Stimulated activated CD4-positive, alpha-beta T cell treated with anti-CD3 and anti-CD28 coated beads, Interleukin-1b, Interleukin-23, amount 100 ng/mL, for 24 hours (primary cell): ENCODE measurements at places on chromosomes 7 and 10.

GRCh38 chr10:100204370-100204769 lies 18.5 kb upstream of the ERLIN1 start:
- no peak for DNase-seq

- DNase-seq = no peak
Measured at GRCh38 chr7:29505931-29506330, 57.7 kb upstream of the PRR15 start.

DNA sequence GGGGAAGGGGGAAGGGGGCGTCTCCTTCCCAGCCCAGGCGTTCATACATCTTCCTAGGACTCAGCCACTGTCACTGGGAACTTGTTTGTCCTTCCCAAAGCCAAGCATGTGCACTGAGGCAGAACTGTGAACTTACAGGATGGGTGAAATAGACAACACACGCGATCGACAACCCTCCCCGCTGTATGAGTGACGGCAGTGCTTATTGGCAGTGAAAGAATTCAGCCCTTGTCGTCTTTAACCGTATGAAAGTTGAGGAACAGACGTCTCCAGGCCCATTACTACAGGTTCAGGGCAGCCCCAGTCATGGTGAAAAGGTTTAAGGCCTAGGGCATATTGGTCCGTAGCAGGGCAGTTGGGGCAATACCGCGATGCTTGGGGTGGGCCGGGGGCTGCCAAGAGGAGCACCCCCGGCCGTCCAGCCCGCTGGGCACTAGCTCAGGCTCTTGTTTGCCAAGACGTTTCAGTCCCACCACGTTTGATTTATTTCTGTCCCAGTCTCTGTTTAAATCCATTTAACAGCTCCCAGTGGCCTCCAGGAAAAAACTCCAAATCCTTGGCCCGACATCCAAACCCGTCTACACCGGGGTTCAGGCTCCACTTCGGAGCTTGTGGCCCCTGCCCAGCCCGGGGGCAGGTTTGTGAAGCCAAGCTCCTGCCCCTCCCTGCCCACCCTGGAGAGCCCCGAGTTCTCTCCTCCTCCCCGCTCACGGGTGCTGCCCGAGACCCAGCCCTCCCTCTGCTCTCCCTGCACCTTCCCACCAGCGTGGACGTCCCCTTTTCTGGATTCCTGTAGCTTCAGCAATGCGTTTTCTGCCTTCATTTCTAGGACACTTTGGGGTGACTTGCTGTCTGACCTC lies 159.8 kb downstream of the DNAJB6 start:
- DNase-seq = no peak

DNA sequence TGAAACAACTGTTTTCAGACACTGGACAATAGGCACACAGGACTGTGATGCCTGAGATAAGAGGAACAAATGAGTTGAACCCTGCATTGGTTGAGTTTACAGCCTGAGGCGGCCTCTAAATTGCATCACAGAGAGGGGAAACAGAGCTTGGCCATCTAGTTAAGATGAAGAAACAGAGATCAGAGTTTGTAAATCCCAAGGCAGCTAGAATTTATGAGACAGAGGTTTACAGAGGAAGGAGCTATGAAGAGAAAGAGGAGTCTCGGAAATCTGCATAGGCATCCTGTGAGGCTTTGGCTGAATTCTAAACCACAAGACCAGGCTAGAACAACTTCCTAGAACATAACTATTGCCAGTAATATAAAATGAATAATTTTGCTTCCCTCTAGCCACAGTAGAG lies 41.0 kb upstream of the OIT3 start:
- DNase-seq = no peak

DNA sequence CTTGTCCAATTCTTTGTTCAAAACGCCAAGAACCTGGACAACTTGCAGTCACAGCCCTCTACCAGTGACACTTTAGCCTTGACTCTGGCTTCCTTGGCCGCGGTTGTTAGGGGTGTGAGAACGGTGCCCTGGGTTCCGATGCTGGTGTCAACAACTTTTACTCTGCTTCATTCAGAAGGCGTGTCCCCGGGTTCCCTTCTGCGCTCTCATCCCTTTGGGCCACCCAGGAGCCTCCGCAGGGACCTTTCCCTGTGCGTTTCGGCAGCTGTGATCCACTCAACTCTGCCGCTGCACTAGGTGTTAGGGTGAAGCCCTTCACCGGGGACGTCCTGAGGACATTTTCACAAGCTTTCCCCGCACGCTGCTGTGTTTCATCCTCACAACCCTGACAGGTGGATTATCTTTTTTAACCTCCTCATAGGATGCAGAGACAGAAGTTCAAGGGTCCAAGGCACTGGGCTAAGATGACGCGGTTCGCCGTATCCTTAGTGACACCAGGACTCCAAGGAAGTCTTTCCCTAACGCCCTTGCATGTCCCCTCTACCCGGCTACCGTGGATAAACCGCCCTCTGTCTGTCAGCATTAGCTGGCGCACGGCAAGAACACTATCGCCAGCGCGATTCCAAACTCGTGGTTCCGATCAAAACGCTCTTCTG lies 133.5 kb upstream of the SHH start:
- no peak for DNase-seq

DNA sequence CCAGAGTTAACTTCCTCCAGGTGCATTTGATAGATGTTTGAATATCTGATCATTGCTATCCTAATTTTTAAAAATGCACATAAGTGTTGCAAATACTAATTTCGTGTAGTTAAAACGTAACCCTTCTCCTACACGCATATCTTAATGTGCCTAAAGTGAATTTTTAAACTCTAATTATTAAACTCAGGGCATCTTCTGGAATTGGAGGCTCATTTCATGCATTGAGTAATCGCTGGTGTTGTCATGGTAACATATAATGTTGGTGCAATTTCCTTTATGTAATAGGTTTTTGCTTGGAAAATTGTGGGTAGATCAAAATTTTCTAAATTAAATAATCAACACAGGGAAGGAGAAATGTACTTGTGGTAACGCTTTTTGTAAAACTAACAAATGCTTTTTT lies 56.2 kb downstream of the ARMC3 start:
- no peak for DNase-seq

DNA sequence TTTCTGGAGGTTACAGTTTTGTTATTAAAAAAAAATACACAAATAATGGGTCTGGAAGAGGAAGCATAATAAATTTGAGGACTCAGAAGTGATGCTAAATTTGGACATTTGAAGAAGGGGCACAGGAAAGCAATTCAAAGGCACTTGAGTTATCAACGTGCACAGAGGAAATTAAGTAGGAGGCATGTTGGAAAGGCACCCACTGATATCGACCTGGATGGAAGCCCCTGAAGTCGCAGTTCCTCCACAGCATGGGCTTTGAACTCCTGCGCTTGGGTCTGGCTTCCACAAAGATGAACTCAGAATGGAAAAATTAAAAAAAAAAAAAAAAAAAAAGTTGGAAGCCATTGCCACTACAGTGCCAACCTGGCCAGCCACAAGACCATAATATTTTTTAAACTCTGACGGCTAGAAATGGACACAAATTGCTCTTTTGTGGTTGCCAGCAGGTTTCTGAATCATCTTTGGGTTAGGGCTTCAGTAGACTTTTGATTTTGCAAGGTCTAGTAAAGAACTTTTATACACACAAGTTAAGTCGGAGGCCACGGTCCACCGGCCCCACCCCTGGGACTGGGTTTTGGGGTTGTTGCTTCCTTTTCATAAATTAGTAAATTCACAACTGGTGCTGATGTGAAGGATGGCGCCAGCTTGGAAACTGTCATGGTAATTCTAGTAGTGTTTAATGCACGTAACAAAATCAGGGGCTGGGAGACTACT lies 21.6 kb downstream of the JCAD start:
- DNase-seq = no peak

GRCh38 chr7:115822801-115823200 lies 207.8 kb downstream of the TFEC start:
- no peak for DNase-seq

DNA sequence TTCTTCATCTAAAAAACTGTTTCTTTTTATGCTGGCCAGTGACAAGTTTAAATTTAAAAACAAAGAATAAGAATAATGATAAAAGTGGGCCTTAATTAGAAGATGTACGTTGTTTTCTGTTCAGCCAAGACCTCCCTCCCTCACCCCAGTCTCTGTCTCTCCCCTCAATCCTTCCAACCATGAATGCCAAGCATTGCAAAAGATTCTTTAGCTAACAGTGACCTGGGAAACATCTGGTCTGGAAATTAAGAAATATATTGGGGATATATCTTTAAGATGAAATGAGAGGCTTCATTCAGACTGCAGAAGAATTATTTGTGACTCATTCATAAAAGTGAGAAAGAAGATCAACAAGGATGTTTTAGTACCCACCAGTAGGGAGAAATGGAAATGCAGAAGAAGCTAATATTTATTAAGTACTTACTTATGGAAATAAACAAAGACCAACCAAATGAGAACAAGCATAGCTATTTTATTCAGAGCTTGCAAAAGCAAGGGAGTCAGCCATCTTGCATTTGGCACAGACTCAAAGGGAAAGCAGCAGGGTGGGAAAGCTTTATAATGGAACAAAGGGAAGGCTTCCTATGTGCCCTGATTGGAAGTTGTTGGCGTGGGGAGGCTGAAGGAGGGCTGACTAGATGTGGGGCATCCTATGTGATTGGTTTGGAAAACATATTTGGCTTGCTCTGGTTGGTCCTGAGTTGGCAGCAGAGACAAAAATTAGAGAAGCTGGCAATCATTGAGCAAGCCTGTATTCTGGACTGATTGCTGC lies 595.4 kb upstream of the GHITM start:
- DNase-seq = no peak

- no peak for DNase-seq
Measured at GRCh38 chr7:47343061-47343455, 238.9 kb downstream of the TNS3 start.

- DNase-seq = no peak
Measured at GRCh38 chr7:15015545-15016314, 113.2 kb upstream of the DGKB start.

DNA sequence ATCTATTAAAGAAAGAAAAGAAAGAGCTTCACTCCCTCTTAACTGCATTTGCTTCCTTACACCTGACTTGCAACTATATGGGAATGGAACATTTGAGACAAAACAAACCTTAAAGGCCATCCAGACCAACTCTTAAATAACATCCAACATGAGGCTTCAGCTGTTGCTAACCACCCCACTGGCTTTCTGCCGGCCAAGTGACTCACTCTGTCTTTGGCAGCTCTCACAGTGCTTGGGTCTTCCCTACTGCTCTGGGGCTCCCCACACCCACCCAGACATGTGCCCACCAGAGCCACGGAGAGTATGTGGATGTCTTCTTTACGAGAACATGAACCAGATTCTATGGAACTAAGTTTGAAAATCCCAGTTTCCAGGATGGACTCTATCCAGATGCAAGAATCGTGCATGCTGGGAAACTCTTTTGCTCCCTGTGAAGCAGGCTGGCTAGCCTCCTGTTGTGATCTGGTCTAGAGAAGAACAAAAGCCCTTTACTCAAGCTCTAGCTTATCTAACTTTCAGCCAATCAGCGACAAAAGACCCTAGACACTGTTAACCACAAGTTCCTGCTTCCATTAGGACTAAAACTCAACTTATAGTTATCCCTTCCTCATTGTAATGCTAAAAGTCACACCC lies 245.7 kb downstream of the TCERG1L start:
- no peak for DNase-seq

DNA sequence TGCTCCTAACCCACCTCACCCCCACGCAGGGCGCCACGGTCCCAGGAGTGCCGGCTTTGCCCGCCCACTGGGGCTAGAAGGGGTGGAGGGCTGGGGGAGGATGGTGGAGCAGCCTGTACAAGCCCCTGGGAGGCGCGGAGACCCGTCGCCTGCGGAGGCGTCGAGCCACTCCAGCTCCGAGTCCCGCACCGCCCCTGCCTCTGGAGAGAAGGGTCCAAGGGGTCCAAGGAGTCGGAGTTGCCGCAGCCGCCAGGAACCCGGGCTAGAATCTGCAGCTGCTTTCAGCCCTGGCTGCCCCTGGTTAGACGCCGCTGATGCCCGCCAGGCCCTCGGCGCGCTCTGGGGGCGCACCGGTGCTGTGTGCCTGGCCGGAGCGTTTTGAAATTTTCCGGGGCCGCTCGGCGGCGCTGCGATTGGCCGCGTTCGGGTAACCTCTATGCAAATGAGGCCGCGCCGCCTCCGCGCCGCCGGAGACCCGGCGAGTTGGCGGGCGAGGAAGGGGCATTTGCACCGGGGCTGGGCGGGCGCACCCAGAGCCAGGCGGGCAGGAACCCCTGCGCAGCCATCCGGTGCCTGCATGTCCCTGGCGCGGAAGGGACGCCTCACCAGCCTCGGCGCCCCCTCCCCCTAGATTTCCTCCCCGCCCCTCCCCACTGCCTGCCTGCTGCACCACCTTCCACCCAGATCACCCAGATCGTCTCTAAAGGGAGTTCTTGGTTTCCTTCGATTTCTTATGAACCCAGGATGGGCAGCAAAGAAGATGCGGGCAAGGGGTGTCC lies at the start of gene HMX2:
TSS of gene HMX2 (plus strand) at position 502 of the 779 bp plus-strand sequence. CDS start at position 745, 243 bp downstream.
- no peak for DNase-seq

GRCh38 chr7:35624299-35625186 lies 70.4 kb downstream of the HERPUD2 start:
- DNase-seq = no peak

DNA sequence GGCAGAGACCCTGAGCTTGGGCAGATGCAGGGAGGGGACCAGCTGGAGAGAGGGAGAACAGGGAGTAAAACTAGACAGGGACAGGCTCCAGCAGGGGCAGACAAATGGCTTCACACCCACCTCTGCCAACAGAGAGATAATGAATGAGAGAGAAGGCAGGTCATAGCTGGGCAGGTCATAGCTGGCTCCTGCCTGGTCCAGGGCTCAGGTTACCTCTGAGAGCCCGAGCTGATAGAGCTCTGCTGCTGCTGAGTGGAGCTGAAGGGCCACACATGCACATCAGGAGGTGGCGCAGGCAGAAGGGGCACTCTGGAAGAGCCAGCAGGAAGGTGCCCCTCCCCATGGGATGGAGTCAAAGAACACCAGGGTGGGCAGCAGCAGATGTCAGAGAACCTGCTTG lies 154.2 kb downstream of the GFRA1 start:
- no peak for DNase-seq

- no peak for DNase-seq
Measured at GRCh38 chr10:104334965-104335650, 3.2 kb downstream of the ITPRIP start.

GRCh38 chr7:6116211-6116610 lies 85.0 kb downstream of the ANKRD61 start:
- no peak for DNase-seq

DNA sequence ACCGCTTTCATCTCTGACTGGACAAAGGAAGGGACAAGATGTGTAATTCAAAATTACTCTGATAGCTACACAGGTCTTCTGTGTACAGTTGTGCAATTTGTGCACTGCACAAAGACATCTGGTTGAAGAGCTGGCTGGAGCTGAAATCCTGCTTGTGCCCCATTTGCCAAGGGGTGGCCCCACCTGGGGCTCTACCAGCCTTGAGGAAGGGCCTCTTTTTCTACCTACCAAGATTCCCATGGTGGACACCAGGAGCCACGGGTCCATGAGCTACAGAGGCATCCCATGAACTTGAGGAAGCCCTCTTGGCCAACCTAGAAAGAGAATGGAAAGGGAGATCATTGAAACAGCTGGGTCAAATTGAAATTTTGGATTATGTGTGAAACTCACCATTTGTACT lies 43.2 kb downstream of the HHEX start:
- no peak for DNase-seq

DNA sequence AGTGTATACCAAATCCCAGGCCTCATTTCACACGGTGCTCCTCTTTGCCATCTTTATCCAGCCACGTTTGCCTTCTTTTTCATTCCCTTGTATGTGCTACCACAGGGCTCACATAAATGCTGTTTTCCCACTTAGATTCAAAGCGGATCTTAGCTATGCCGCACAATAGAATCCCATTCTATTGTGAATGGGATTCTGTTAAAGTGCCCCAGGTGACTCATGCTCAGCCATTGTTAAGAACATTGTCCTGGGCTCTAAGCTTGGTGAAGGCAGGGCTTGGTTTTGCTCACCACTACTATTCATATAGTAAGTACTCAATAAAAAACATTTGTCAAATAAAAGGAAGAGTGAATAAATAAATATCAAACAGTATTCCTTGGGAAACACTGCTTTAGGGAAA lies 72.3 kb upstream of the PHYHIPL start:
- no peak for DNase-seq
